ENCODE measurements at places on chromosomes 7 and 10.

DNA sequence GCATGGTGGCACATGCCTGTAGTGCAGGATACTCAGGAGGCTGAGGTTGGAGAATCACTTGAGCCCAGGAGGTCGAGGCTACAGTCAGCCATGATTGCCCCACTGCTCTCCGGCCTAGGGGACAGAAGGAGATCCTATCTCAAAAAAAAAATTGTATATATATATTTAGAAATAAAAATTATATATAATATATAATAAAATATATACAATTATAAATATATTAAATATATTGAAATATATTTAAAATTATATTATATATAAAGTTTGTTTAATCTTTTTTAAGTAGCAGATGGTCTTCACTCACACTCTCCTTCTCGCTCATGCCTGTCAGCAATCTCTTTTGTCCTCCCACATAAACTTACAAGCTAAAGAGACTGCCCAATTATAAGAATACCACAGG, 58.5 kb downstream of the LMBR1 start:
- DNase-seq = no peak

DNA sequence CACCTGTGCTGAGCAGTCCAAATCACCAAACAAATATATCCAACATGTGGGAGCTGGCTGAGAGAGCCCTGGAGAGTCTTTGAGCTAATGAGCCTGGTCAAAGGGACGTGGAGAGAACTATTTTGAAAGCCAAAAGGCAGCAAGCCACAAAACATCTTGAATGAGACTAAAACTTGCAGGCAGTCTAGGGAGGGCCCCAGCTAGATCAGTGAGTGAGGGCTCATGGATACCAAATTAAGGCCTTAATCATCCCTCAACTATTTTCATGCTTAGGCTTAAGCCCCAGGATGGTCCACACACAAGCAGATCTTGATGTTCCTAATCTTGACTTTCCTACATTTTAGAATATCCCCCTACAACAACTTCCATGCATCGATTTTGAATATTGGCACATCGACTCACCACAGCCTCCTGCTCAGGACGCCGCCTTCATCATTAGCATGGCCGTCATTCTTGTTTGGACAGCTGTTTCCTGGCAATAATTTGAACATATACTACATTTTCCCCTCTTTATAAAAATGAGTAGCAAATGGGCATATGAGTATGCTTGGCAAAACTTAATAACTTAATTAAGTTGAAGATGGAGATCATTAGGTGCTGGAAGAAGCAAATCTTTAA, 86.9 kb upstream of the ADAM12 start:
- DNase-seq = no peak

GRCh38 chr10:15379078-15379477, 8.0 kb upstream of the FAM171A1 start:
- DNase-seq = no peak

DNA sequence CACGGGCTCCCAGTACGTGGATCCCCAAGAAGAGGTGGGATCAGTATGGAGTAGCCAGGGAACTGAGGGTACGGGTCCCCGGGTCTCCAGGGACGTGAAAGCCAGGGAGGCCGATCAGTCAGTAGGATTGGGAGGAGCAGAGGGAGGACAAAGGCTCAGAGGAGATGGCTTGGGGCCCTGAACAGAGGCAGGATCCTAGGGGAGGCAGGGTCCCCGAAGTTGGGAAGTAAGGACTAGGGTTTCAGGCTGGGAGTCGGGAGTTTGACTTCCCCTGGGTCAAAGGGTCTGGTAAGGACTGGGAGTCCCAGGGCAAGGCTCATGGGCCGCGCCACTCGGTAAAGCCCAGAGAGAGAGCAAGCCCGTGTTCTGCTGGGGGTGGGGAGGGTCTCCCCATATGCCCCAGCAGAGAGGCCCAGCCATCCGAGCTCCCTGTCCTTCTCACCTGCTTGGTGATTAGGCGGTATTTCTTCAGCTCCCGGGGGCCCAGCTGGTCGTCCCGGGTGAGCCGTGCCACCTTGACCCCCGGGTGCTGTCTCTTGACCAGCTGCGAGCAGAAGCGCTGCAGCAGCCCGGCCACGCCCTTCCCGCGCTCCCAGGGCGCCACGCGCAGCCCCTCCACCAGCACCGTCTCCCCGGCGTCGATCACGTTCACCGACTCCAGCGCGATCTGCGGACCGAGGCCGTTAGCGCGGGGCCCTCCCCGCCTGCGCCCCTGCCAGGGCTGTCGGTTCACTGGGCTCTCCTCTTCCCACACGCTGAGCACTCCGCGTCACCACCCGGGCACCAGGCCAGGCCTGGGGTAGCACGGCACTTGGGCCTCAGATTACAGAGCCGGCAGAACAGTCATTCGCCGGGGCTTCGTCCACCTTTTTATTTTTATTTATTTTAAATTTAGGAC, 7.0 kb downstream of the NAT16 start:
- no peak for DNase-seq

DNA sequence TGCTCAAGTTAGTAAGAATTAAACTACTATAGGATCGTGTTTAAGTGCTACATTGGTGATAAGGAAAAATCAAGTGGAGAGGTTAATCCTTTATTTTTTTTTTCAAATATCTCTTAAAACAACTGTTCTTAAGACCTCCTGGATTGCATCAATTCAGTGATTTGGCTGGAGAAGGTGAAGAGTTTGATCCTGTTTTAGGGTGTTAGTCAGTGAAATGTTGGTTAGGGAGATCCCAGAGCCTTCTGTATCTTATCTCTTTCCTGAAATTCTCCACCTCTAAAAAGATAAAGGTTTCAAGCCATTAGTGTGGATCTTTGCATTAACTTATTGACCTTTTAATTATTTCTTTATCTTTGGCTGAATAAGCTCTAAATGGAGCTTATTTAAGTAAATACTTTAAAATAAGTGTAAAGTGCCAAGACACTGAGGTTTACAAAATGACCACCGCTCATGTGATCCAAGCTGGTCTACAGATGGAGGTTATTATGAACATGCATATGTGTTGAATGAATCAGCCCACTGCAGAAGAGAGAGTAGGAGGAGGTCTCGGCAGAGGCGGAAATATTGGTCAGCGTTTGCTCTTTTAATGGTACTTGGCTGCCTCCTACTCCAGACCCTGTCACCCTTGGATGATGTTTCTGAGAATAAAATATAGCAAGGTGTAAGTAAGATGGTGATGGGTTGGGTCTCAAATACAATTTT, 51.8 kb upstream of the BMPER start:
- DNase-seq = no peak

- DNase-seq = no peak
Measured at GRCh38 chr10:51340845-51341610, 266.7 kb downstream of the PRKG1 start.

GRCh38 chr7:81190997-81191768, 272.3 kb upstream of the SEMA3C start:
- no peak for DNase-seq

Measured in HL-60 (cell line).